Activated T-helper 17 cell treated with anti-CD3 and anti-CD28 coated beads, Interleukin-2, amount 50 U/mL, for 72 hours (primary cell): ENCODE measurements at places on chromosomes 5 and 9. TPM values are rescaled to one million over a fixed set of nuclear protein-coding genes. Genes with fewer than 3 reads are reported as not detected.

GRCh38 chr5:147670815-147671214, 111.7 kb downstream of the JAKMIP2 start:
- ATAC-seq: no peak

DNA sequence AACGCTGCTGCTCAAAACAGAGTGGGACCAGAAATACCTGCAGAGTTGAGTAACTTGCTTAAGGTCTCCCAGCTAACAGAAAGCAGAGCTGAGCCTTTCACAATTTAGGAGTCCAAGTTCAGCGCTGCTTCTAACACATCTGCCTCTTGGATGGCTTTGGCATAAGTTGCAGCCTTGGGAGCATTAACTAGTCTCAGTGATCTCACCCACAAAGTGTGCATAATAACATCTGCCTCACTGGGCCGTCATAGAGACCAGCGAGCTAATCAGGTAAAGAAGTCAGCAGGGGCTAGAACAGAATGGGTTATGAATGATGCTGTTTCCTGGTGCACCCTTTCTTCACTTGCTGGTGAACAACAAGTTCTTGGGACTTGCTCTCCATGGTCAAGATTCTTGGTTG, 36.5 kb downstream of the WWC1 start:
- ATAC-seq: no peak

DNA sequence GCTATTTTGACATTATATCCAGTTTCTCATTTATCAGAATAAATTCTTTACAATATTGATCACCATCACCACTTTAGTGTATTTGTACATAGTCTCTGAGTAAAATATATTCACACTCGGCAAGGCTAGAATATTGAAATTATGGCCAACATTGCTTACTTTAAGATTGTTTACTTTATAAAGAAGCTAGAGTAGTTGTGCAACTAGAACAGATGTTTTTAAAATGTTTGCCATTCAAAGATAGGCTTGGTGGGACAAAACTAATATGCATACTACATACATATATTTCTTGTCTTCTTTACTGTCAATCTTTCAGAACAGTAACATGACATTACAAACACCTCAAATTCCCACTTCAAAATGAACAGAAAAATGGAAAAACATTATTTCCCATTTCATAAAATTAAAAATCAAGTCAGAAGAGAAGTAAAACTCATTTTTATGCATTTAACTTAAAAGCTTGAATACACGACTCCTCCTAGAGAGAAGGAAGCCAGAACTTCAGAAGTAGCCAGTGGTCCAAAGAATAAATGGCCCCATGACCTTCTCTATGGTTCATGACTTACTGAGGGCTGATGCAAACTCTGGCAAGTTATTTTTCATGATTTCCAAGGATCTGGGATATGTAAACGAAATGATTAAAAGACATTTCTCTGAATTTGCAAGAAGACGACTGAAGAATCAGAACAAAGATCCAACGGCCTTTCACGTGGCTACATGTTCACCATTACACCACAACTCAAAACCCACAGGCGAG, 14.1 kb downstream of the MTX3 start:
- ATAC-seq: no peak

- no peak for ATAC-seq
Observed at GRCh38 chr5:38831909-38832308, 13.9 kb upstream of the OSMR start.

- ATAC-seq: peak; percentile 70
Observed at GRCh38 chr9:99057665-99058625, 47.0 kb upstream of the TGFBR1 start.

DNA sequence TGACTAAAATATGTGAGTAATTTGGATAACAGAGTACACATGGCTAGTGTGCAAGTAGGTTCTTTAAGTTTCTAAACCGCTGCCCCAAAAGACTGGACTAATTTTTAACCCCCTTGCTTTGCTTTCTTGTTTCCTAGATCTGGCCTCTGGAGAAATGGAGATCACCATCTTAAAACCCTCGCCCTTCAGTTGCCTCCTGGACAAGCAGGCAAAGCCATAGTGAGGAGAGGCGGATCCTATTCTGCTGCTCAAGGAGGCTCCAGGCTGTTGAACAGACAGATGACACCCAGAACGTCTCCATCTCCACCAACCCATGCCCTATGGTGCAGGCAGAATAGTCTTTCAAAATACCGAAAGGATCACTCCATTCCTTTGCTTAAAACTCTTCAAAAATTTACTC, 28.6 kb upstream of the ALDH1A1 start:
- no peak for ATAC-seq

- ATAC-seq: no peak
Observed at GRCh38 chr9:38257626-38258215, 134.8 kb upstream of the ALDH1B1 start.

DNA sequence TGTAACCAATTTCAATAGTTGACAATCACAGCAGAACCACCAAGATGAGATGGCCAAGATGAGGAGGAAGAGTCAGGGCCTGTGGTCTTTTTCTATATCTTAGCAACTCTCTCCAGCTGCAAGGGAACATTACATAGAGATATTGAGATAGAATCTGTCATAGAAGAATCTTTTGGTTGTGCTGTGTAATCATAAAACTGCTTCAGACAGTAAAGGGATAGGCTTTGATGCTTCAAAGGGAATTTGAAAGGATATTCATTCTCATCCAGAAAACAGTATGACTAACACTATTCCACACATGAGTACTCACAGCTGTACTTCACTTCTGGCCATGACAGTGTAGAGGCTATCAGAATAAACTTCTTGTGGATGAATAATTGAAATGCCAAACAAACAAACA, 145.9 kb downstream of the YIPF5 start:
- peak; percentile 32 for ATAC-seq

DNA sequence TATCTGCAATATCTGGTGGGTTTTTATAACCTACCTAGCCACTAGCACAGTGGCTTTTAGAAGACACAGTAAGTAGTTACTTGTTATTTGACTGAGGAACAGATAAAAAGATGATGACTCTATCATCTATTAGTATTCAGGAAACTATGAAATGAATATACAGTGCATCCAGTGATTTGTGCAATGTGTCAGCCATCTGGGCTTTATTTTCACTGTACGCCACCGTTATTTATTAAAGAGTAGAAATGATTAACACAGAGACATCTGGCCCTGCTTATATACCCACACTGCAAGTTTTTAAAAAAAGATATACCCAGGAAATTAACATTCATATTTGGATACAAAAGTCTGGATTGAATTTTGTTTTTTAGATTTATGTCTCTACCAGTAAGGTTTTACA, 408.4 kb downstream of the PDE4D start:
- ATAC-seq: no peak

- peak; percentile 59 for ATAC-seq
Observed at GRCh38 chr9:100521282-100521681, 48.3 kb downstream of the TMEFF1 start.

GRCh38 chr9:128141604-128142003, 7.6 kb upstream of the LCN2 start:
- no peak for ATAC-seq

DNA sequence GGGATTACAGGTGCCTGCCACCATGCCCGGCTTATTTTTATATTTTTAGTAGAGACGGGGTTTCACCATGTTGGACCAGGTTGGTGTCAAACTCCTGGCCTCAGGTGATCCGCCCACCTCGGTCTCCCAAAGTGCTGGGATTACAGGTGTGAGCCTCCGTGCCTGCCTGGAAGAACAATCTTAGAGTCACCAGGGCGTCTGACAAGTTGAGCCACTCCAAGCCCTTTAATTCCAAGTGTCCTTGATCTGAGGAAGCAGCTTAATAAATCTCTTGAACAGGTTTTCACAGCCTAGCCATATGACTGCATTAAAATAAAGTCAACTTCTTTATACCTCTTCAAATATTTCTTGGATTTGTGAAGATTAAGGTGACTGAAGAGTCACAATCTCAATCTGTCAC, 31.5 kb downstream of the SLC44A1 start:
- ATAC-seq: no peak

GRCh38 chr9:122131401-122132001, 28.1 kb downstream of the NDUFA8 start:
- no peak for ATAC-seq

DNA sequence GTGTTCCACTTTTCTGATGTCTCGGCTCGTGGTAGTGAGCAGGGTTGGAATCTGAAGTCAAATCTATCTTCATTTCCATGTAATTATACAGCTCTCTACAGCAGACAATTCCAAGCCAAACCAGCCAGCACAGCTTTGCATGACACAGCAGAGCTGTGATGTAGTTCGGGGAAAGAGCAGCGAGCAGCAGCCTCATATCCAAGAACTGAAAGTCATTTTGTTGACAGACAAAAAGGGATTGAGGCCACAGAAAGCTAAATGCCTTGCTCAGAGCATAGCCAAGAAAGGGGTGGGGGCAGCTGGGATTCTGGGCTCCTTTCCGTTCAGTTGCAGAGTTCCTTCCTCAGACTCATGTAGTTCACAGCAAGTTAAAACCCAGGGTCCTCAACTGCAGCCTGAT, 32.1 kb downstream of the LCP2 start:
- no peak for ATAC-seq

- ATAC-seq: no peak
Observed at GRCh38 chr5:149598966-149599365, 17.7 kb downstream of the ARHGEF37 start.

- ATAC-seq: no peak
Observed at GRCh38 chr5:38099205-38100168, 158.9 kb upstream of the EGFLAM start.

DNA sequence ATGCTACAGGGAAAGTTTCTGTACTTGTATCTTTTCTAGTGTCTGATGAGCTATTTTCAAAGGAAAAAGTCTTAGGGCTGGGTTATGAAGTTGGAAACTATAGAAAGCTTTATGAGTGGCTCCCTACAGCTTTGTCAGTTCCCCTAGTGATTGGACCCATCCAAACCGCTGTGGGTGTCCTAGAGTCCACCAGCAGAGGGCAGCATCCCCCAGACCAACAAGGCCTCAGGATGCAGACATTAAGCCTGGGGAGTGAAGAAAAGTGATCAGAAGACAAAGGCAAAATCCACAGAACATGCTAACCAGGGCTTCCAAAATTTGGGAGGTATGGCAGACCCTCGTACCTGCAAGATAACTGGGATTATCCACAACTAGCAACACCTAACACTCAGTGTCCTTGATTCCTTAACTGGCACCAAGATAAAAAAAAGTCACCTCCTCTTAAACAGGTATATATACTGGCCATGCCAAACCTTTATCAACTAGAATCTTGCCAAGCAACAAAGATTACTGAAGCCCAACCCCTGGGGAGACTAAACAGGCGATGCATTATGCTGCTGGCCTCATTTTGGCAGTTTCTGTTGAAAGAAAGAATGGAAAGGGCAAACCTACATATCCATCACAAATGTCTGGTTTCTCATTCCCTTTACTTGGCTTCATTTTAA, 110.4 kb upstream of the NR5A1 start:
- ATAC-seq: peak; percentile 81

GRCh38 chr5:80937584-80938356, 22.4 kb upstream of the RASGRF2 start:
- ATAC-seq: no peak

DNA sequence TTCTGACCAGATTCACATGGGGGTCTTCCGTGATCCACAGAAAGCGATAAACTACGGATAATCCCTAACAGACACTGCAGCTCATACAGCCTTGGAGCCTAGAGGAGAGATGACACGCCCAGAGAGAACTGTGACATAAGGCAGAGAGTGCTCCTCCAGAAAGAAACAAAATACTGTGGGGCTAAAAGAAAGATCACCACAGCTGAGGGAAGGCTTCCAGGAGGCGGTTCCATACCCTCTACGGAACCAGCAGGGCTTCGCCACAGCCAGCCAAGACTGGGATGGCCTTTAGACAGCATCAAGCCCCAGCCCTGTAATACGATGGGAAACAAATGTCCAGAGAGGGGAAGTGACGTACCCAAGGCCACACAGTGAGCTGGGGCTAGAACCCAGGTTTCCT, 19.3 kb downstream of the GPX3 start:
- peak; percentile 2 for ATAC-seq

The NPR3 gene
- total RNA-seq: 0.66 TPM

The LVRN gene
- total RNA-seq: 1.9 TPM

The IFNA2 gene
- not detected for total RNA-seq

The DUSP1 gene
- 24.6 TPM for total RNA-seq

The PCDHGB1 gene
- total RNA-seq: not detected

The TNIP1 gene
- 316 TPM for total RNA-seq

The PAEP gene
- total RNA-seq: not detected

The DEPDC1B gene
- 29.5 TPM for total RNA-seq

The GPR151 gene
- not detected for total RNA-seq

The TAS2R1 gene
- not detected for total RNA-seq
